Natural killer cell (primary cell): ENCODE measurements at places on chromosomes 16 and 17. TPM values are rescaled to one million over a fixed set of nuclear protein-coding genes. Genes with fewer than 3 reads are reported as not detected.

Gene CHP2
- not detected for total RNA-seq

- no peaks in the 10 kb centered on the region for H3K36me3 ChIP-seq
- no peaks in the 10 kb centered on the region for H3K27me3 ChIP-seq
- peaks cover 4% of the 10 kb centered on the region for H3K4me1 ChIP-seq
- H3K27ac ChIP-seq, result no peak overlapping the region
These were observed 77.3 kb downstream of the ZDHHC7 start for GRCh38 chr16:84933774-84934631.

Gene RILP
- 2.3 TPM for total RNA-seq

DNA sequence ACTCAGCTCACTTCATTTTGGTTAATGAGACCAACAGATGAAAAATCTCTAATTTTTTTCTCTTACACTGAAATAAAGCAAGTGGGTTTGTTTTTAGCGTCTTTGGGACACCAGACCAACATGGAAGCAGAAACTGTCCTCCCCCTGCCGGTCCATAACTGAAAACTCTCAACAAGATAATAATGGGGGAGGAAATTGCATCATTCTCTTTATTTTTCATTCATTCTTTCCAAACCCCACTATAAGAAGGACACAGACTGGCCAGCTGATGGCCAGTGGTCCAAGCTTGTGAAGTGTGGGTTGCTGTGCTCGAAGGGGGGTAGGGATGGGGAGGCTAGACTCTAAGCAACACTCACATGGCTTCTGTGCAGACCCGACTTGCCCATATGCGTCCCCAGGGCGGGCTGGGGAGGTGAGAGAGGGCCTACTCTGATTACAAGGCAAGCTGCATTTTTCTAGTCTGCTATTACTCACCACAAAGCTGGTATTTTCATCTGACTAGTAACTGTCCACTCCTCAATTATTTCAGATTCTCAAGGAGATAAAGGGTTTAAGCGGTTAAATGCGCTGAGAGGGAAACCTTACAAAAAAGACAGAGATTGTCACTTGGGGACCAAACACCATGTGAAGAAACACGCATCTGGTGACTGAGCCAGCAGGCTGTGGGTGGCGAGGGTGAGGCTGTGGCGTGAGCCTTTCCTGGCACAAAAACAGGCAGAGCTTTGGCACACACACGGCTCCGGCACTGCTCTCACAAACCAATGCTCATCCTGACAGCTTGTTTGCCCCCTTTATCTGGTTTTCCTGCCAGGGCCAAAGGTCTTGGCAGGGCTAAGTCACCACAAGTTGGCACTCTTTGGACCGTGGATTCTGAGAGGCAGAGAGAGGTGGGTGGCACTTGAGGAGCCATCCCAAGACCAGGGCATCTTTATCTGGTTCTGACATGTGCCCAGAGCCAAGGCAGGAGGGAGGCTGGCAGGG is 38.2 kb downstream of the MARF1 start:
- H3K27me3 ChIP-seq, result no peaks in the 10 kb centered on the region
- no peak overlapping the region for H3K27ac ChIP-seq
- H3K4me3 ChIP-seq, result no peak overlapping the region

DNA sequence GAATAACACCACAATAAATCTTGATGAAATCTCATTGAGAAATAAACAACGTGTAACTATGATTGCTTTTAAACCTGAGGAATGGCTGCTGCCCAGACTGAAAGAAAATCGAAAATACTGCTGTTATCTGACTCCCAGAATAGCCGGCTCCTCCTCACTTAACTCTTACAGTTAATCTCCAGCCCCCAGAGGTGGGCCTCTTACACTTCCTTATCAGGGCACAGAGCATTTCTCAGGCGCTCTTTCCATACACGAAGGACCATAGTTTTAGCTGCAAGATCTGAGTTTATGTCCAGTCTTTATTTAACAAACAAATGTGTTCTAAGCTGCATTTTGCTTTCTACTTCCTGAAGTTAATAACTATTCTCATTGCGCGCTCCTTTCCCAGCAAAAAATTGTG is 206.9 kb downstream of the MAP2K4 start:
- H3K27ac ChIP-seq, result no peak overlapping the region
- DNase-seq, result no peak
- no peaks in the 10 kb centered on the region for H3K4me1 ChIP-seq
- H3K27me3 ChIP-seq, result no peaks in the 10 kb centered on the region
- no peaks in the 10 kb centered on the region for H3K36me3 ChIP-seq

- no peak overlapping the region for H3K27ac ChIP-seq
- no peak for DNase-seq
- H3K36me3 ChIP-seq, result peaks cover 15% of the 10 kb centered on the region
- no peaks in the 10 kb centered on the region for H3K27me3 ChIP-seq
- H3K4me3 ChIP-seq, result no peak overlapping the region
These were observed 31.5 kb downstream of the MPRIP start for GRCh38 chr17:17073581-17074403.

Gene MAF
- 50.1 TPM for total RNA-seq

- DNase-seq, result no peak
- H3K27ac ChIP-seq, result peak overlapping the region; percentile 85
- peak overlapping the region; percentile 37 for H3K4me3 ChIP-seq
These were observed 9.4 kb downstream of the CMC2 start for GRCh38 chr16:80997139-80997798.

DNA sequence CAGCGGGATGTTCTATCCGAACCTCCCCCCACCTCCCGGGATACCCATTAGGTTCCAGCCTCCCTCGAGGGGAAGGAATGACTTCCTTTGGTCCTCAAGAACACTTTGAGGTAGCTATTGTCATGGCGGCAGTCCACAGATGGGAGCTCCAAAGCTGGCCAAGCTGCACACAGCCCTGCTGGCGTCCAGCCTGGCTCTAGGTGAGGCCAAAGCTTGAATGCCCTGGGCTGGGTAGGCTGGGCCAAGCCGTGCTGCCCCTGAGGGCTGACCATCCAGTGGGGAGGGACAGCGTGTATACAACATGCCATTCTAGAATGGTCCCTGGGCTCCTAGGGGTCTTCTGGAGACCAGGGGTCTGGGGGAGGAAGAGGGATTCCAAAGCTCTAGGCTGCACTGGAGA is 43.5 kb downstream of the PEMT start:
- H3K36me3 ChIP-seq, result no peaks in the 10 kb centered on the region
- H3K27me3 ChIP-seq, result no peaks in the 10 kb centered on the region
- no peak for DNase-seq
- no peaks in the 10 kb centered on the region for H3K4me1 ChIP-seq
- H3K4me3 ChIP-seq, result no peak overlapping the region

DNA sequence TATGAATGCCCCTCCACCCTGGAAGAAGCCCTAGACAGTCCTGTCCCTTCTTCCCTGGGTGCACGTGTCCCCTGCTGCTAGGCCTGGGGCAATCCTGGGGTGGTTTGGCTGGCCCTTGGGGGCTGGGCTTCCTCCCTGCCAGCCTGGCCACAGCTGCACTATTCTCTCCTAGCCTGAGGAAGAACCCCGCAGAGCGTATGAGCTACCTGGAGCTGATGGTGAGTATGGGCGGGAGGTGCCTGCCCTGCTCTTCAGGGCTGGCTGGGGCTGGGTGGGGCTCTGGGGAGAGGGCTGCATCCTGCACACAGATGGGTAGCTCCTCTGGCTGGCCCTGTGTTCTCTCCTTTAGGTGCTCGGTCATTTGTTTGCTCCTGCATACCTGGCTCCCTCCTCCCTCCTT is 28.8 kb downstream of the MAP2K3 start:
- H3K27ac ChIP-seq, result no peak overlapping the region
- H3K4me1 ChIP-seq, result peaks cover 5% of the 10 kb centered on the region
- H3K36me3 ChIP-seq, result peaks cover 18% of the 10 kb centered on the region
- H3K27me3 ChIP-seq, result no peaks in the 10 kb centered on the region
- no peak overlapping the region for H3K4me3 ChIP-seq

GRCh38 chr16:21300309-21301167 is 22.4 kb upstream of the CRYM start:
- H3K4me1 ChIP-seq, result peaks cover 11% of the 10 kb centered on the region
- peak; percentile 50 for DNase-seq
- H3K4me3 ChIP-seq, result peak overlapping the region; percentile 35

DNA sequence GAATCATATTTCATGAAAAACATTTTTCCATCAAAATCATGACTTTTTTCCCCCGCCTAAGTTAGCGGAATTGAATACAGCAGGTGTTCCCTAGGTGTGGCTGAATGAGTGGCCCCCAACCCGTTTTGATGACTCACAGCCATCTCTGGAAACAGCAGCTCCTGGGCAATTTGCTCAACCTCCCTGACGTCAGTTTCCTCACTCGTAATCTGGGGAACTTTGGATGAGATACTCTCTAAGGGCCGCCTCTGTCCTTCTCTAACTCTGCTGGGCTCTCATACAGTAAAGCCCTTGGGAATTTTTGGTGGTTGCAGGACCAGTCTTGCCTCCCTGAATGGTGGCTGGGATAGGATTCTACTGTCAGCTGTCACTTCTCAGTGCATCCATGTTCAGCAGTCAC is 11.6 kb upstream of the NTN1 start:
- no peaks in the 10 kb centered on the region for H3K36me3 ChIP-seq
- no peak overlapping the region for H3K4me3 ChIP-seq
- no peak overlapping the region for H3K27ac ChIP-seq
- peaks cover 10% of the 10 kb centered on the region for H3K27me3 ChIP-seq

Gene ITGAL
- 1,176 TPM for total RNA-seq

Gene COX6A2
- not detected for total RNA-seq

Gene CFAP119
- total RNA-seq, result 3.4 TPM

Gene FSCN2
- total RNA-seq, result 0.26 TPM

Gene CASKIN1
- not detected for total RNA-seq

DNA sequence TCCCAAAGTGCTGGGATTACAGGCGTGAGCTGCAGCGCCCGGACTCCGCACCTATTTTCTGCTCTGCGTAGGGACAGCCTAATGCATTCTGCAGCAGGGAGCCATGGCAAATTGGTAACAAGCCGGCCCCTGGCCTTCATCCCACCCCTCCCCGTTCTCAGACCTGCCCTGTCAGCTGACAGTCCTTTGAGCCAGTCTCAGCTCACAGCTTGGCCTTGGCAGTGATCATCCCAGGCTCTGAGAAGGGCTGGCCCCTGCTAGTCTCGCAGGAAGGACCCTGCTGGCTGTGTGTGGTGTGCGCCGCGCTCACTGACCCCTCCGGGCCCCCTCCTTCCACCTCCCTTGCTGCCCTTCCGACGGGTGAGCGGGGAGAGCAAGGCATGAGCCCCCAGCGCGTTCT is 10.3 kb upstream of the NPTX1 start:
- DNase-seq, result no peak
- H3K36me3 ChIP-seq, result no peaks in the 10 kb centered on the region
- no peak overlapping the region for H3K27ac ChIP-seq
- H3K4me3 ChIP-seq, result no peak overlapping the region
- no peaks in the 10 kb centered on the region for H3K4me1 ChIP-seq

Gene GAS2L2
- total RNA-seq, result 0.23 TPM

DNA sequence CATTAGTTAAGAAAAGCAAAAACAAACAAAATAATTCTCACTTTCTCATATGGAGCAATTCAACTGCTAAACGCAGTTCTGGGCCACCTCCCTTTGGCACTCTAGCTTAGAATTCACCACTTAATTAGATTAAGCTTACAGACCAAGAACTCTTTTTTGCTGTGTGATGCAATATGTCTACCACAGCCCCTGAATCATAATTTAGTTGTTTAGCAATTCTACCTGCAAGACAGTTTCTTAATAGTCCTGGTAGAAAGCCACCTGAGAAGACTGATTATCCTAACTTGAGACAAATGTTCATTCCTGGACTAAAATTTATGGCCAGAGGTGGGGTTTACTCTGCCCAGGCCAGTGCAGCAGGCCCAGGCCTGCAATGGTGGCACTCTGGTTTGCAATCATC is 205.9 kb downstream of the HS3ST3A1 start:
- H3K4me3 ChIP-seq, result no peak overlapping the region
- H3K27ac ChIP-seq, result no peak overlapping the region
- no peaks in the 10 kb centered on the region for H3K36me3 ChIP-seq
- H3K27me3 ChIP-seq, result no peaks in the 10 kb centered on the region
- H3K4me1 ChIP-seq, result no peaks in the 10 kb centered on the region

Gene CACNG3
- total RNA-seq, result not detected
